ENCODE measurements at places on chromosomes 11 and 22. TPM values are rescaled to one million over a fixed set of nuclear protein-coding genes. Genes with fewer than 3 reads are reported as not detected.

The ZNRD2 gene
- 67.3 TPM for total RNA-seq

The CRYBB2 gene
- total RNA-seq, result not detected

The ABTB2 gene
- total RNA-seq, result 26.8 TPM

The OR6Q1 gene
- total RNA-seq, result not detected

The SERPINH1 gene
- total RNA-seq, result 467 TPM

GRCh38 chr22:22959147-22959827, 71.7 kb downstream of the IGLL5 start:
- DNase-seq, result peak; percentile 12

DNA sequence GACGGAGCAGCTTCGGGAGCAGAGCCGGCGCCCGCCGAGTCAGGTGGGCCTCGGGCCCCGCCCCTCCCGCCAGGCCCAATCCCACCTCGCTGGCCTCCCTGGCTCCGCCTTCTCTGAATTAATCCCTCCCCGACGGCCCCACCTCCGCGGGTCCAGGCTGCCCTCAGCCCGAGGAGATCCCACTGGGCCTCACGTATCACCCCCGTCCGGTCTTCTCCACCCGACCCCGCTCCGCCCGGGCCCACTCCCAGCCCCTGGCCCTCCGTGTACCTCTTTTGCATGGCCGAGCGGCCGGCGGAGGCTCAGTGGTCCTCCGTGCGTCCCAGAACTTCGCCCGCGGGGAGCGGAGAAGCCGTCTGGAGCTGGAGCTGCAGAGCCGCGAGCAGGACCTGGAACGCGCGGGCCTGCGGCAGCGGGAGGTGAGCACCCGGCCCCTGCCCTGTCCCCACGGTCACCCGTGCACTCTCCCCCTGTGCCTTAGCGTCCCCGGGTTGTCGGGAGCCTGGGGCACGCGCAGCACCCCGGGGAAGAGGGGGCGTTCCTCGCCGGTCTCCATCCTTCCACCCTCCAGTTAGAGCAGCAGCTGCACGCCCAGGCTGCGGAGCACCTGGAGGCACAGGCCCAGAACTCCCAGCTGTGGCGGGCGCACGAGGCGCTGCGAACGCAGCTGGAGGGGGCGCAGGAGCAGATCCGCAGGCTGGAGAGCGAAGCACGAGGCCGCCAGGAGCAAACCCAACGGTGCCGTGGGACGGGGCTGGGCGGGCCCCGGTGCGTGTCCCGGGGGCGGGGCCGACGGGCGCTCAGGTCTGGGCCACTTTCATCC, 2.2 kb upstream of the CD151 start:
- no peak for DNase-seq

DNA sequence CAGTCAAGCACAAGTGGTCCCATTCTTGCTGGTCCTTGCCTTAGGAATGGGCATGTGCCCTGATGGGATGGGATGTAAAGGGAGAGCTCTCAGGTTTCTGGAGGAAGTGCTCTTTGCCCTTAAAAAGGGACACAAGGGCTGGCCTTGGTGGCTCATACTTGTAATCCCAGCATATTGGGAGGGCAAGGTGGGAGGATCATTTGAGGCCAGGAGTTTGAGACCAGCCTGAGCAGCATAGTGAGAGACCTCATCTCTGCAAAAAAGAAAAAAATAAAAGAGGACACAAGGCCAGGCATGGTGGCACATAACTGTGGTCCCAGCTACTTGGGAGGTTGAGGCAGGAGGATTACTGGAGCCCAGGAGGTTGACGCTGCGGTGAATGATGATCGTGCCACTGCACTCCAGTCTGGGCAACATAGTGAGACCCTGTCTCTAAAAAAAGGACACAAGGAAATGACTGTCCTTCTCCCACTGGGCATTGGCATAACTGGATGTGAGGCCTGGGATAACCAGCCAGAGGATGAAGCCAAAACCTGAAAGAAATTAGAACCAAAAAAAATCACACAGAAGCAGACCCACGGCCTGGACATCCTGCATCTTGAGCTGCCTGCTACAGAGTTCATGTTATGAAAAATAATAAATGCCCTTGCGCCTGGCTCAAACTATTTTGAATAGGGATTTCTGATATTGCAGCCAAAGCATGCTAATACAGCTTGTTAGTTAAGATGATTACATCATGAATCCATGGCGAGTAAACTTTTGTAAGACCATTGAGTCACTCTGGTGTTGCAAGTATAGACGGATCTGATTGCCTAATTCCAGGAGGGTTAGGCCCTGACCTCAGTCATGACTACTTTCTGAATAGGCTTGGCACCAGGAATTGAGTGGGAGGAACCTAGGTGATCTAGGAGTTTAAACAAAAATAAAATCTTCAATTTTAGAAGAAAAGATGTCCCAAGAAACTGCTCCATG, 12.9 kb upstream of the CRKL start:
- DNase-seq, result peak; percentile 84

GRCh38 chr11:91194546-91194945, 971.7 kb upstream of the CHORDC1 start:
- DNase-seq, result no peak

- DNase-seq, result no peak
These were observed 25.6 kb downstream of the PARVG start for GRCh38 chr22:44206330-44206645.

- DNase-seq, result no peak
These were observed 2.2 kb downstream of the IFITM5 start for GRCh38 chr11:297051-297585.

GRCh38 chr11:109140857-109141515, 281.0 kb upstream of the C11orf87 start:
- no peak for DNase-seq

DNA sequence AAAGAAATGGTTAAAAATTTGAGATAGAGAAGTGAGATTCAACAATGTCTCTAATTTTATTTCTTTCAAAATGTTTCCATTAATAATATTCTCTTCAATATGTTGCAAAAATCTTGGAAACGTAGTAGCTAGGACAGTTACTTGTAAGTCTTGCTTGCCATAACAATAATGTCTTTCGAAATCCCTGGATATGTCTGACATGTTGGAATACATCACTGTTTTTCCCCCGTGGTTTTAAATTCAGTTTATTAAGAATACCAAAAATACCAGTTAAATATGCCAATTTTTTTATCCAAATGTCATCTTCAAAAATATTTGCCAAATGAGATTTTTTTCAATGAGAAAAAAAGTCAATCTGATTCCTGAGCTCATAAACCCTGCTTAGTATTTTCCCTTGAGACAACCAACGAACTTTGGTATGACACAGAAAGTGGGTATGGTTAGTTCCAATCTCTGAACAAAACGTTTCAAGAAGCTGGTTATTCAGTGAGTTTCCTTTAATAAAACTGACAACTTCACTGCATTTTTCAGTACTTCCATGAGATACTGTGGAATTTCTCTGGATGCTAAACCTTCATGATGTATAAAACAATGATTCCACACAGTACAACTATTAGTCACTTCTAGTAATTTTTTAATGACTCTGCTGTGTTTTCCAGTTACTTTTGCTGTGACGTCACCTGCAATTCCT, 36.7 kb upstream of the AMPD3 start:
- DNase-seq, result no peak

DNA sequence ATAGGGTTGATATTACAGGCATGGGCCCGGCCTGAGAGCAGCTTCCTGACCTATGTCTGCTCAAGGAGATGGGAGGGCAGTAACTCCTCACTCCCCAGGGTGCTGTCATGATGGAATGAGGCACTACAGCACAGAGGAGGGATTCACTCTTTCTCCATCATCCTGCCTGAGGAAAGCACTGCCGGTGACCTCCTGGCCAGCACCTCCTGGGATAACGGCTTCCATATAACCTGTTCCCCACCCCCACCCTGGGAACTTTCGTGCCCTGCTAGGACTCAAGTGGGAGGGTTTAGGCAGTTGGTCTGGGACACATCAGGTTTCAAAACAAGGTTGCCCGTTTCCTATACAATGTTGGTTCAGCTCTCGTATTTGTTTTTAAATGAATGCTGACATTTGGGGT, 42.7 kb upstream of the MN1 start:
- no peak for DNase-seq

DNA sequence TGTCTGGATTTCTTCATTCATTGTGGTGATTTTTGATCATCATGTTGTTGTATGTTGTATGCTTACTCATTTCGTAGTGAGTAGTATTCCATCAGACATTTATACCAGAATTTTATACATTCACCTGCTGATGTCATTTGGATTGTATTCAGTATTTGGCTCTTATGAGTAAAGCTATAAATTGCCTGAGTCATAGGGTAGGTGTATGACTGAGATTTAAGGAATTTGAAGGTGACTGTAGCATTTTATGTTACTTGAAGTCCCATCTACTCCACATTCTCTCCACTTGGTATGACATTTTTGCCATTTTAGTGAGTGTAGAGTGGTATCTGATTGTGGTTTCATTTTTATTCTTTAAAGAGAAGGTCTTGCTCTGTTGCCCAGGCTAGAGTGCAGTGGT, 548.2 kb downstream of the TBC1D22A start:
- peak; percentile 43 for DNase-seq

DNA sequence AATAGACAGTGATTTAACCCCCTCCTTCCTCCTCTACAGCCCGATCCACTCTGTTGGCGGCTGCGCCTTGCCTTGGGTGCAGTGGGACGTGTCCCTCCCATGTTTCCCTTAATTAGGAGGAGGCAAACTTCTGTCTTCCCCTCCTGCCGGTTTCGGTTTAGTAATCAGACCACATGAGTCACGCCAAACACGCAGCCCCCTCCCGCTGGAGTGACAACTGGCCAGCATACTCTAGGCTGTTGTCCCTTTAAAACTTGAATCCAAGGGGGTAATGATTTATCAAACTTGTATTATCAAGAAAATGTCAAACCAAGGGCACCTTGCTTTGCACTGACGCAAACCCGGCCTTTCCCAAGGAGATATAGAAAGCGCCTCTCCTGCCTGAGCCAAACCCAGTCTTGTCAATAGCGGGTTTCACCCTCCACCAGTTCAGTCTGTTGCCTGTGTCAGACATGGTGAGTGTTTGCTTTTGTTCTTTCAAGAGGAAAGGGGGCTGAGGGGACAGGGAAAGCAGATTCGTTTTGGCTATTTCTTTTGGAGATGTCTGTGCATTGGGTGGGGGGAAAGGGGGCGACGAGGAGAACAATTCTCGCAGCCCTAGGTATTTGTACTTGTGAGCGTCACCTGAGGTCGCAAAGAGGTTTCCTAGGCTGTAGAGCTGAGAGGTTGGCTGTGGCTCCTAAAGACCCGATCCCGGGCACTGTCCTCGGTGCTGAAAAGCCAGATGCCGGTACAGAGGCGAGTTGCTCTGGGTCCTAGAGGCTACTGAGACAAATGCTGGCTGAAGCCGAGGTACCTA, at the start of gene SLC6A5:
SLC6A5 (plus strand) TSS at position 388 of the 799 bp plus-strand sequence; CDS start at position 453, 65 bp downstream.
- no peak for DNase-seq

- DNase-seq, result peak; percentile 14
These were observed 210.5 kb downstream of the CTTN start for GRCh38 chr11:70608568-70609470.

GRCh38 chr22:24768537-24769374, 5.8 kb downstream of the PIWIL3 start:
- no peak for DNase-seq
